Activated naive CD4-positive, alpha-beta T cell treated with anti-CD3 and anti-CD28 coated beads for 36 hours (primary cell): ENCODE measurements at places on chromosomes 16 and 17.
A peak's percentile ranks its signal among the peaks of the same experiment; 100 is the strongest.

DNA sequence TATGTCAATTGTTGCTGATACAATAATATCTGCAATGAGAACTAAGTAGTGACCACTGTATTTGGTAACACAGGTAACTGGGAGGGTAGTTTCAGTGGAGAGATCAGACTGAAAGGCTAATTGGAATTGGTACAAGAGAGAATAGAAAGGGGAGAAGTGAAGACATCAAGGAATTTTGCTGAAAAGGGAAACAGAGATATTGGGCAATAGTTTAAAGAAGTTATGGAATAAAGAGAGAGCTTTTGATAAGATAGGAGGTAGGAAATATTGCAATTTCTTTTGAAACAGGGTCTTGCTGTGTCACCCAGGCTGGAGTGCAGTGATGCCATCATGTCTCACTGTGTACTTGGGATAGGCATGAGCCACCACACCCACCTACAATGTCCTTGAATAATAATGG, 26.9 kb upstream of the CDH11 start:
- no peak for DNase-seq

- DNase-seq = no peak
Measured at GRCh38 chr17:34641368-34641767, 62.0 kb downstream of the TMEM132E start.

DNA sequence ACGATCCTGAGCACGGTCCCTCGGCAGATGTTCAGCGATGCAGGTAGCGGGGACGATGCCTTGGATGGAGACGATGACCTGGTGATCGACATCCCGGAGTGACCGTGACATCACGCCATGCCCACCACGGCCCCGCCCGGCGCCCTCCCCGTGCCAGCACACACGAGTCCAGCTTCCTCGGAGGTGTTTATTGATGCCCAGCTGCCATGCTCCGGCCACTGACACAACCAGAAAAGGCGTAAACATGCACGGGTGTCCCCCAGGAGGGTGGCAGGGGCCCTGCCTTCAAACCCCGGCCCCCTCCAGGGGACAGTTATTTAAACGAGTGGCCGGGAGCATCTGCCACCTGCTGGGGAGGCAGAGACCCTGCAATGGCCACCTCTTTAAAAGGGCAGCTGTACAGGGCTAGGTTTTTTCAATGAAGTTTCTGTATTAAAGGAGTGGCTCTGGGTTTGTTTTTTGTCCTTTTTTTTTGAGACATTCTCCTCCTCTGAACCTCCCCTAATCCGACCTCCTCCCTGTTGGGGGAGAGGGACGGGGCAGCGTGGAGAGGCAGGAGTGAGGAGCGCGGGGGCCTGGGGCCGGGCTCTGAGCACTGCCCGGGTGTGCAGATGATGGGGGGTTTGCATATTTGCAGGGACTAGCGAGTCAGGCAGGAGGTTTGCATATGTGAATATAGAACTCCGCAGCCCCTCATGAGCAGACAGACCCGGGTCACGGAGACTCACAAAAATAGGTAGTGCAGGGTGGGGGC, 5.3 kb downstream of the DOC2A start:
- peak; percentile 49 for DNase-seq

DNA sequence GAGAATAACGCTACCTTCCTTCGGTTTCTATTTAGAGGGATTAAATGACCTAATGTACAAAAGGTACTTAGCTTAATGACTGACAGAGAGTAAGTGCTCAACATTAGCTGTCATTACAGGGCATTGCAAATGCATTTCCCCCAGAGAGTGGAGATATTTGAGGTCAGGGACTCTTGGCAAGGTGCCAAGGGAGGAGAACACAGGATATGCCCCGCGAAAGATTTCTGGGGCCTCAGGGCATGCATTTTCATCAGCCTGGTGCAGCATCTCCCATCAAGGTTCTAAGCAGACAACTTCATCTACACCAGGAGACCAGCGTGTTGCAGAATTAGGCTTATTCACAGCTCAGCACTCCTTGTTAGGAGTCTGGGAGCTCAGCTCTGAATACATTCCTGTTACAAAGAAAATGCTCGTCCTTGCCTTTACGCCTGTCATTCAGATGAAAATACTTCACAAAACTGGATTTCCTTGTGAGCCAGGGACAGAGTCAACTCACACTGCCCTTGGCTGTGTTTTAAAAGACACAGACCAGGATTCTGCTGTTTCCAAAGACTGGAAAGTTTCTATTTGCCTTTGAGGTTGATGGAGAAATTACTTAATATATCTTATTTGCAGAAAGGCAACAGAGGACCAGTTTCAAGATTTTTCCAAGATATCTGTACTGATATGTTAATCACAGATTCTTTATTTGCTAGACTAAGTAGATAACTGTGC, 108.2 kb downstream of the VAT1L start:
- no peak for DNase-seq

DNA sequence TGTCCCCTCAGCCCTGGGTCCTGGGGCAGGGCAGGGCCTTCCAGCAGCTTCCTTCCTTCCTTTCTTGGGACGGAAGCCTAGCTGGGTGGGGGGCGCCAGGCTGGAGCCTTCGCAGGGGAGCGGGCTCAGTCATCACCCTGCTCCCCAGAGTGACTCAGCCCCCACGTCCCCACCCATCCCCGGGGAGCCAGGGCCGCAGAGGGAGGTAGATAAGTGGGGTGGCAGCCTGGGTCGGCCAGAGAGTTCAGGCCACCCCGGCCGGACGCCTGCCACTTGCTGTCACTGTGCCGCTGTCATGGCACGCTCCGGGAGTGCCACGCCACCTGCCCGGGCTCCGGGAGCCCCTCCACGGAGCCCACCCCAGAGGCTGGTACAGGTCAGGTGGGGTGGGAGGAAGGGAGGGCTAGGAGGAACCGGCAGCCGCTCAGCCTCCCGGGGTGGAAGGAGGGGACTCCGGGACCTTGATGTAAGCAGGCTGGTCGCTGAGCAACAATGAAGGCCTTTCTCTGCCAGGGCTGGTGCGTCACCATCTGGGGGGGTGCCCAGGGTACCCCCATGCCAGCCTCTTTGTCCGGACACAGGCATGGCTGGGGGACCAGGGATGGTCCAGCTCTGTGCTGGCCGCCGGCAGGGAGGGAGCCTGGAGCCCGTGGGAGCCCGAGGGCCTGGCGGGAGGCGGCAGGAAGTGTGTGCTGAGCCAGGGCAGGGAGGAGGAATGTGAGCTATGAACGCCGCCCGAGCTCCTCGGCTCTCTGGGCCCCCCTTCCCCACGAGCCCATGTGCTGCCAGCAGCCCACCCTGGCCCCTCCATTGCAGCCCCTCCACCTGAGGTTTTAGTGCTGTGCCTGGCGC, 6.6 kb downstream of the NHERF2 start:
- no peak for DNase-seq
